ENCODE measurements at places on chromosomes 5 and 9.
A peak's percentile ranks its signal among the peaks of the same experiment; 100 is the strongest.

- DNase-seq, result peak; percentile 7
These were observed 1.6 kb downstream of the KDM4C start for GRCh38 chr9:6759185-6759977.

DNA sequence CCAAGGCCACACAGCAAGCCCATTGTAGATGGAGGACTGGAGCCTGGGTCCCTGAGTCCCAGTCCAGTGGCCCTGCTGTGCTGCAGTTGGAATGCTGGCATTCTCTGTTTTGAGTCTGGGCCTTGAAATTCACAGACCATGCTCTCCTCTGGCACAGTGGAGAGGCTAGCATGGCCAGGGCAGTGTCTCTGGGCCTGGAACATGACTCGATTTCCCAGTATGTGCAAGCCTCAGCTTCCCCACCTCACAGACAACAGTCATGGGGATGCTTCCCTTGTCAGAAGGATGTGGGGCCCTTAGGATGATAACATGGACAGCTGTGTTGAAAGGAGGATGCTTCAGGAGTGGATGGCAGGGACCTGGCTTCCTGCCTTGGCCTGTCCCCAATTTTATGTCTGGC, 91.2 kb downstream of the AMBP start:
- DNase-seq, result no peak

GRCh38 chr9:126684345-126684744, 70.6 kb downstream of the LMX1B start:
- no peak for DNase-seq

DNA sequence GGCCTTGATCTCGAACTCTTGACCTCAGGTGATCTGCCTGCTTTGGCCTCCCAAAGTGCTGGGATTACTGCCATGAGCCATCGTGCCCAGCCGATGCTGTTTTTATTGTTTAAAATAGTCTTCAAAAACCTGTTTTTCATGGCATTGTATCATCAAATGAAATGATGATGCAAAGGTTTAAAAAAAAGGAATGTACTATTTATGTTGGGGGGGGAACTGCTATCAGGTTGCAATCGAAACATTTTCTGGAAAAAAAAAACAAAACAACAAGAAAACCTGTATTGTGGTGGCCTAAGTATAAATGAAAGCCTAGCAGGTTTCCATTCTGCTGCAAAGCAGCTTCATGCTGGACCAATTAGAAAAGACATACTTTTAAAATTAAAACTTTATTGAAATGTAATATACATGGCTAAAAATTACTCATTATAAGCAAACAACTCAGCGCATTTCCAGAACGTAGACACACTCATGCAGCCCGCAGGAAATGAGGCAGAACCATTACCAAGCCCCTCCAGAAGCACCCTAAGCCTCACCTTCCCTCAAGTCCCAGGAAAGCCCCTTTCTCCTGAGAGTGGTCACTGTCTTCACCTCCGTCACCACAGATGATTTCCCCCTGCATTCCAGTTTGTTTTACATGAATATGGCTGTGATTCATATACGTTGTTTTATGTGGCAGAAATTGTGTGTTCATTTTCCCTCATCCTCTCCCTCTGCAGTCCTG, 19.0 kb downstream of the GPR107 start:
- no peak for DNase-seq

DNA sequence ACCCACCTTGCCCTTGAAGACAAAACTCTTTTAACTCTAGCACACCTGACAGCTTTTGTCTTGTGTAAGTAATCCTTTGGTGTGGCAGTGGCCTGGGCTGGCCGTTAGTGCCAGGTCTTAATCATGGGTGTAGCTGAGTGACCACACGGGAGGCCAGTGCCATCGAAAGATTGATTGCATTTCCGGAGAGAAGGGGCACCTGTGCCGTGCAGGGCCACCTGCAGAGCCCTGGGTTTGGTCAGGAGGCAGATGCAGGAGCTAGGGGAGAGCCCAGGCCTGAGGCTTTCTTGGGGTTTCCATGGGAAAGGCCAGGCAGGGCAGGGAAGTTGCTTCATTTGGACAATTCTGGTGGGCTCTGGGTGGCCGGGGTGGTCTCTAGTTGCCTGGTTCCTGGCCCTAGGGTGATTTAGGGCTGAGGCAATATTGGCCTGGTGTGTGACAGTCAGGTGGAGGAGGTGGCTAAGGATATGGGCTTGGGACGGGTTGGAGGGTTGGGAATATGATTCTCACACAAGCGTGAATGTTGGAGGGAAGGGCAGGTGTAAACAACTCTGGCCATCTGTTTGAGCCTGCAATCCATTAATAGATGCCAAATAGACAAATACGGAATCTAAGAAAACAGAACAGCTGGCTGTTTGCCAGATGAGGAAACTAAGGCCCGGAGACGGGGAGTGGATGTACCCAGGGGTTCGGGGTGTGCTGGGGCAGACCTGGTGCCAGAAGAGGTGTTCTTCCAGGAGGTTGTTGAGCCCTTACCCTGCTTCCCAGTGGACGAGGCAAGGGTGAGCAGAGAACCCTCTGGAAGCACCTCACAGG, 4.6 kb downstream of the DBH start:
- no peak for DNase-seq

DNA sequence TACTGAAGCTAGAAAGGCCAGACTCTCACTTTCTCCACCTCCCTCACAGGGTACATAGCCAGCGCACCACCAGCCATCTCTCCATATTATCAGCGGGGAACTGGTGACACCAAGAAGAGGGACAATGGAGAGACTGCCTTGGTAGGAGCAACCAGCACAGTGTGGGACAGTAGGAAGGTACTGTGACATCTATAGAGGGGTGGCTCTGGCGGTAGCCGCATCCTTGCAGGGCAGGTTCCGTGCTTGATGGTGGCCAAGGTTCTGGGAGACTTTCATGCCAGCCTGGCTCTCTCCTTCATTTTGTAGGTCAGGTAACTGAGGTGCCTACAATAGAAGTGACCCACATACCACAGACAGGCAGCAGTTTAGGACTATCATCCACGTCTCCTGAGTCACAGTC, 65.5 kb upstream of the SMIM23 start:
- DNase-seq, result no peak

- no peak for DNase-seq
These were observed 998.9 kb upstream of the CDH6 start for GRCh38 chr5:30194595-30194994.
